Daoy (cell line): ENCODE measurements at places on chromosomes 2 and 18. TPM values are rescaled to one million over a fixed set of nuclear protein-coding genes. Genes with fewer than 3 reads are reported as not detected.

Gene SERPINB2
- 17.2 and 18.1 TPM in 2 replicates for total RNA-seq

Gene SFT2D3
- total RNA-seq, result 6.0 and 6.1 TPM in 2 replicates

Gene STPG4
- not detected in 2 replicates for total RNA-seq

Gene SLC30A3
- 0.11 TPM in 1 of 2 replicates, not detected in the other for total RNA-seq

Gene RESP18
- not detected in 2 replicates for total RNA-seq

Gene PCARE
- not detected in 2 replicates for total RNA-seq

Gene EMILIN1
- 6.0 and 10.2 TPM in 2 replicates for total RNA-seq

Gene NAT8
- total RNA-seq, result not detected in 2 replicates

Gene CERKL
- 0.29 TPM in 1 of 2 replicates, not detected in the other for total RNA-seq

Gene ABCG5
- not detected in 2 replicates for total RNA-seq

Gene SIX3
- total RNA-seq, result 0.24 TPM in 1 of 2 replicates, not detected in the other

Gene ERFE
- total RNA-seq, result 3.6 and 6.8 TPM in 2 replicates

Gene SLC5A7
- not detected in 2 replicates for total RNA-seq

Gene RAD51AP2
- total RNA-seq, result not detected in 2 replicates

Gene GPBAR1
- not detected in 2 replicates for total RNA-seq

Gene OSR1
- total RNA-seq, result 0.06 TPM in 1 of 2 replicates, not detected in the other

Gene UGT1A10
- total RNA-seq, result 8.2 and 13.4 TPM in 2 replicates

Gene CCDC74A
- 7.1 and 18.7 TPM in 2 replicates for total RNA-seq

Gene OTOF
- total RNA-seq, result not detected in 2 replicates

Gene CYP27A1
- 0.77 and 0.80 TPM in 2 replicates for total RNA-seq

Gene FIGN
- total RNA-seq, result 0.57 and 5.8 TPM in 2 replicates

Gene GRHL1
- total RNA-seq, result 2.2 TPM in 2 replicates

Gene ATP6V1C2
- 0.12 and 0.29 TPM in 2 replicates for total RNA-seq

Gene ANKRD30B
- total RNA-seq, result 0.23 TPM in 1 of 2 replicates, not detected in the other

Gene ELOA2
- not detected in 2 replicates for total RNA-seq

Gene POTEC
- 2.9 and 3.8 TPM in 2 replicates for total RNA-seq

Gene NT5DC4
- not detected in 2 replicates for total RNA-seq
